ENCODE measurements at places on chromosomes 1 and 21. TPM values are rescaled to one million over a fixed set of nuclear protein-coding genes. Genes with fewer than 3 reads are reported as not detected.

GRCh38 chr21:16592381-16592780 is 862.6 kb downstream of the USP25 start:
- no peak for DNase-seq

GRCh38 chr1:9120312-9120958 is 8.5 kb downstream of the GPR157 start:
- no peak for DNase-seq

The TUT4 gene
- total RNA-seq, result 27.4 TPM

GRCh38 chr1:234957330-234958065 is 171.1 kb downstream of the TOMM20 start:
- peak; percentile 87 for DNase-seq

- no peak for DNase-seq
Observed at GRCh38 chr21:37166733-37167132, 93.7 kb downstream of the TTC3 start.

DNA sequence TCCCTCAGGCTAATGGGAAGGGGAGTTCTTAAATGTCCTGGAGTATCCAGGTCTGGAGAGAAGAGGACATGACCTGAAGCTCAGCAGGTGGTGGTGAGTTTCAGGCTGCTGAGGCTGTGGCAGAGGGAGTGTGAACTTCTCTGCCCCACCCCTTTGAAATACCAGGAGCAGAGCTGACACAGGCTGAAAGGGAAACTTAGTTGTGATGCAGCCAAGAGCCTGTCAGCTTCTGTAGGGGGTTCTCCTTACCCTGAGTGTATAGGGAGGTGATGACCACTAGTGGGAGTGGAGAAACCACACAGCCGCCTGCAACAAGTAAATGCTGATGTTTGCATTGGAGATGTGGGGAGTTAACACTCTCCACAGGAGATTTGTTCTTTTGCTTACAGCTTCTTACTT is 152.3 kb downstream of the FCRL5 start:
- no peak for DNase-seq
